ENCODE measurements at places on chromosomes 4 and X. TPM values are rescaled to one million over a fixed set of nuclear protein-coding genes. Genes with fewer than 3 reads are reported as not detected.

HSFX4 gene
- total RNA-seq: not detected

- DNase-seq: no peak
Observed at GRCh38 chr4:15469402-15470127, at the start of gene CC2D2A. Gene CC2D2A, plus strand, starts transcription at chr4:15469882. Its CDS starts 6,051 bp downstream, at chr4:15475933.

GRCh38 chr4:26993539-26993938 is 132.9 kb downstream of the STIM2 start:
- no peak for DNase-seq

- DNase-seq: no peak
Observed at GRCh38 chrX:14926471-14926870, 53.2 kb downstream of the MOSPD2 start.

Measured in stomach (tissue), 19 donors.